Lower lobe of right lung (tissue), 2 donors: ENCODE measurements at places on chromosomes 2 and 18. TPM values are rescaled to one million over a fixed set of nuclear protein-coding genes. Genes with fewer than 3 reads are reported as not detected.

Gene LIMS4
- total RNA-seq, result 1.1 TPM

DNA sequence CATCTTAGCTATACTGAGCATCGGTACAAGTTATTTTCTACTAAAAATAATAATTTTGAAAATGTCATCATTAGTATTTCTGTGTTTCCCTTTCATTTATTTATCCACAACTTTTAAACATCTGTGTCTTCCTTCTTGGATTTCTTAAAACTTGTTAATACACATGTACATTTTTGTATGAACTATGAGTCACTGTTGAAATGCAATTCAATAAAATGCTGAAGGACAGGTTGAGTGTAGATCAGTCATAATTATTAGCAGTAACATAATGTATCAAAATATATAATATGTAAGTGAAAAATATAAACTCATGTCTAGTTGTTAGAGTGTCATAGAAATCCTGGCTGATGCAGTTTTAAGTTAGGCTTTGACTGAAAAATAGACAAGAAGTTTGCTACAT lies 115.9 kb downstream of the MEIS1 start:
- peaks cover 59% of the 10 kb centered on the region for H3K4me1 ChIP-seq
- no peak overlapping the region for H3K27ac ChIP-seq
- H3K27me3 ChIP-seq, result no peaks in the 10 kb centered on the region
- DNase-seq, result no peak
- no peaks in the 10 kb centered on the region for H3K36me3 ChIP-seq
- no peak overlapping the region for H3K4me3 ChIP-seq

DNA sequence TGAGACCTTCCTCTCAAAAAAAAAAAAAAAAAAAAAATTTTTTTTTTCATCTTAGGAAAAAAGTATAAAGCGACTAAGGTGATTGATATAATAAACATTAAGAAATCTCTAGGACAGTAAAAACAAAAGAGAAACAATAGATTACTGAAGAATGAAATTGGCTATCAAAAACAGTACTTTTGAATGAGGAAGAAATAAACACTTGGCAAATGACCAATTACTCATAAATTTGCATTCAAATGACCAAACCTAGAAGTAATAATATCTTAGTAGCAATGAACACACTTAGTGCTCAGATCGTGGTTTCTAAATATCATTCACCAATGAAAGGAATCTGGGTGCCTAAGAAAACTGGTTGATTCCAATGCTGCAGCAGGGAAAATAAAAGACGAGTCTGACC lies 10.3 kb upstream of the SCRN3 start:
- no peaks in the 10 kb centered on the region for H3K27me3 ChIP-seq
- no peaks in the 10 kb centered on the region for H3K4me1 ChIP-seq
- H3K4me3 ChIP-seq, result no peak overlapping the region

- H3K36me3 ChIP-seq, result no peaks in the 10 kb centered on the region
- H3K4me1 ChIP-seq, result no peaks in the 10 kb centered on the region
- no peak overlapping the region for H3K27ac ChIP-seq
- DNase-seq, result no peak
- H3K27me3 ChIP-seq, result peaks cover 4% of the 10 kb centered on the region
Measured at GRCh38 chr2:71060871-71061270, 7.6 kb upstream of the NAGK start.

GRCh38 chr2:240210198-240210965 lies 69.9 kb upstream of the OTOS start:
- H3K36me3 ChIP-seq, result no peaks in the 10 kb centered on the region
- H3K4me1 ChIP-seq, result no peaks in the 10 kb centered on the region
- no peak overlapping the region for H3K27ac ChIP-seq
- H3K27me3 ChIP-seq, result no peaks in the 10 kb centered on the region

Gene ACMSD
- total RNA-seq, result not detected

DNA sequence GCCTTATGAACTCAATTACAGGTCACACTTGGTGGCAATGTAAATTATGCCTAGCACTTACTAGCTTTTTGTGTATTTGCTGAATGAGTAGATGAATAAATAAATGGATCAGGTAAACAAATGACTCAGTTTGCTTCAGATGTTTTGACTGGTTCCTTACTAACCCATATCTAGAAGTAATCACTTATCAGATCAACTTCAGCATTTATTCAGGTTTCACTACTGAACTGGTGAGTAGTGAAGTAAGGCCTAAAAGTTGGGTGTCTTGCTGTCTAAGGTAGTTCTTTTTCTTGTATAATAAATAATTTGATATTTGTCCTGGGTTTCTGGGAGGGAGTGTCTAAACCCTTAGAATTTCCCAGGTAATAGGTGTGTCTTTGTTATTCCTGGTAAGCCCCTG lies 205.0 kb downstream of the UXS1 start:
- H3K4me3 ChIP-seq, result no peak overlapping the region
- no peak overlapping the region for H3K27ac ChIP-seq
- no peaks in the 10 kb centered on the region for H3K27me3 ChIP-seq
- no peaks in the 10 kb centered on the region for H3K36me3 ChIP-seq

Gene MYO1B
- total RNA-seq, result 123 TPM

- no peaks in the 10 kb centered on the region for H3K36me3 ChIP-seq
- peak overlapping the region; percentile 56 for H3K27ac ChIP-seq
- peaks cover 49% of the 10 kb centered on the region for H3K4me1 ChIP-seq
- no peaks in the 10 kb centered on the region for H3K27me3 ChIP-seq
- no peak for DNase-seq
Measured at GRCh38 chr2:224922142-224922727, 120.0 kb downstream of the DOCK10 start.

GRCh38 chr2:189858291-189858690 lies 74.0 kb downstream of the PMS1 start:
- H3K27me3 ChIP-seq, result no peaks in the 10 kb centered on the region
- H3K27ac ChIP-seq, result no peak overlapping the region
- DNase-seq, result no peak
- peaks cover 23% of the 10 kb centered on the region for H3K36me3 ChIP-seq

Gene MAB21L4
- 17.0 TPM for total RNA-seq

DNA sequence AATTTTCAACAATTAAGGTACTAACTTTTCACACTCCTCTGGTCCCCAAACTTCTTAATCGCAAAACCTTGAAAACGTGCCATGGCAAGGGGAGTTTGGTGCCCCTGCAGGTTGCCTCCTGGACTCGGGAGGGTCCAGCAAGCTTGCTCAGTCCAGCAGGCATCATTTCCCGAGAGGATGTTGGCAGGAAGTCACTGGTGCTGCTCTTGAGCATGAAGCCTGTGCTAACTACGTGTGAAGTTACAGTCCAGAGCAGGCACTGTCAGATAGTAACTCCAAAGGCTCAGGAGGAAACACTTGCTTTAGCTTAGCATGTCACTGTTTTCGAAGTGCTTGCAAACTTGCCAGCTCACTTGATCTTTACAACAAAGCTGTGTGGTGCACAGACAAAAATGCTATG lies 215.4 kb downstream of the MYCN start:
- no peaks in the 10 kb centered on the region for H3K4me1 ChIP-seq
- no peak overlapping the region for H3K27ac ChIP-seq
- no peaks in the 10 kb centered on the region for H3K36me3 ChIP-seq
- H3K27me3 ChIP-seq, result no peaks in the 10 kb centered on the region
- H3K4me3 ChIP-seq, result no peak overlapping the region

- no peak for DNase-seq
- H3K27me3 ChIP-seq, result no peaks in the 10 kb centered on the region
- H3K36me3 ChIP-seq, result no peaks in the 10 kb centered on the region
Measured at GRCh38 chr2:105784589-105784988, 39.9 kb downstream of the NCK2 start.

DNA sequence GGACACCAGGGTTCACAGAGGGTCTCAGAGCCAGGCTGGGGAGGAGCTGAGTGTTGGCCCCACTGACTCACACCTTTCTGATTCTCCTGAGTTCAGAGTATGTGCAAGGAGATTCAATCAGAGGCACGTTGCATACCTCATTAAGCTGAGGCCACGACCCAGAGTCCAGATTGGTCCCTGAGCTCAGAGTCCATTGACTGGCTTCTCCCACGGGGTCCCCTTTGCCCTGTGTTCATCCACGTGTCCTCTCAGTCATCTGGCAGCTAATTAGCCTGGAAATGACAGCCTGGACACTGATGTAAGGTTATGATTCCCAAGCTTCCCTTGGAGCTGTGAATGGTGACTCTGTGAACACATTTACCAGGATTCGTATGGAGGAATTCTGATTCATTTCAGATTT lies 267.2 kb downstream of the SH3BP4 start:
- no peak for DNase-seq
- no peaks in the 10 kb centered on the region for H3K36me3 ChIP-seq
- no peaks in the 10 kb centered on the region for H3K4me1 ChIP-seq
- H3K27ac ChIP-seq, result no peak overlapping the region
- H3K27me3 ChIP-seq, result no peaks in the 10 kb centered on the region

DNA sequence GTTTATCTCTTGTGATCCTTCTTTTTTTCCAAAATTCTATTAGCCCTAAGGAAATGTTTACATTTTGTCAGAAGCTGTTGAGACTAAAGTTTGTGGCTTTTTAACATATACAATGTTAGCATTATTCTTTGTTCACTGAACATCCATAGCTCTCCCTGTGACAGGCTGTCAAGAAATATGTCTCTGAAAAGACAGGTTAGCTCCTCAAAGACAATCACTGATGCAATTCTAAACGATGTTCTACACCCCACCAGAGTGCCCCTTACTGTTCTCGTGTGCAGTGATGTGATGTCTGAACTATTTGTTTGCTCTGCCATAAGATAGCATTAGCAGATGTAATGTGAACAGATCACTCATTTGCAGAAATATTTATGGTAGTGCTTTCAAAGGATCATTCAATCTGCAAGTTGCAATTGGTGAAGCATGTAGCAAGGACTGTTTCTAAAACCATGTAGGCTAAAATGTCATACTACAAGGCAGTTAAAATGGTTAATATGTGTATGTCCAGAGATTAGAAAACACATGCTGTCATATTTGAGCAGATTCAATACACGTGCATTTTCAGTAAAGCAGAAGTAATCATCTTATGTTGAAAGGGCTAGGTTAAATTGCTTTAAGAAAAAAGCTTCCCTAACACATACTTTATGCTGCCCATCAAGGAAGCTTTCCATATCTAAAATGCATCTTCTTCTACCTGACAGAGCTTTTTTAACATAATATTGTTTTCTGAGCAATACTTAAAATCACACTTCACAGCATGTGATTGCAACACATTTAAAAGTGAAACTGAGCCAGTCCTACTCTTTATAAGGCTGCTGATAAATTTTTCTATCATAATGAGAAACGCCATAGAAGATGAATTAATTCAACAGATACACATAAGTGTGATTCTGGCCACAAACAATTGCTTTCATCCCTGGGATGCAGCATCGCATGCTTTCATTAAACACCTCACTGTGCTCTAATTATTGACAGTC lies 285.7 kb upstream of the UBE2E3 start:
- no peaks in the 10 kb centered on the region for H3K36me3 ChIP-seq
- no peaks in the 10 kb centered on the region for H3K4me1 ChIP-seq
- H3K4me3 ChIP-seq, result no peak overlapping the region
- H3K27me3 ChIP-seq, result no peaks in the 10 kb centered on the region

Gene ANKRD23
- total RNA-seq, result 3.5 TPM

- no peaks in the 10 kb centered on the region for H3K4me1 ChIP-seq
- no peaks in the 10 kb centered on the region for H3K36me3 ChIP-seq
- DNase-seq, result no peak
- no peaks in the 10 kb centered on the region for H3K27me3 ChIP-seq
Measured at GRCh38 chr2:181317511-181317910, 139.7 kb upstream of the ITGA4 start.

Gene CRACDL
- total RNA-seq, result 17.8 TPM

Gene PMAIP1
- 1.6 TPM for total RNA-seq

DNA sequence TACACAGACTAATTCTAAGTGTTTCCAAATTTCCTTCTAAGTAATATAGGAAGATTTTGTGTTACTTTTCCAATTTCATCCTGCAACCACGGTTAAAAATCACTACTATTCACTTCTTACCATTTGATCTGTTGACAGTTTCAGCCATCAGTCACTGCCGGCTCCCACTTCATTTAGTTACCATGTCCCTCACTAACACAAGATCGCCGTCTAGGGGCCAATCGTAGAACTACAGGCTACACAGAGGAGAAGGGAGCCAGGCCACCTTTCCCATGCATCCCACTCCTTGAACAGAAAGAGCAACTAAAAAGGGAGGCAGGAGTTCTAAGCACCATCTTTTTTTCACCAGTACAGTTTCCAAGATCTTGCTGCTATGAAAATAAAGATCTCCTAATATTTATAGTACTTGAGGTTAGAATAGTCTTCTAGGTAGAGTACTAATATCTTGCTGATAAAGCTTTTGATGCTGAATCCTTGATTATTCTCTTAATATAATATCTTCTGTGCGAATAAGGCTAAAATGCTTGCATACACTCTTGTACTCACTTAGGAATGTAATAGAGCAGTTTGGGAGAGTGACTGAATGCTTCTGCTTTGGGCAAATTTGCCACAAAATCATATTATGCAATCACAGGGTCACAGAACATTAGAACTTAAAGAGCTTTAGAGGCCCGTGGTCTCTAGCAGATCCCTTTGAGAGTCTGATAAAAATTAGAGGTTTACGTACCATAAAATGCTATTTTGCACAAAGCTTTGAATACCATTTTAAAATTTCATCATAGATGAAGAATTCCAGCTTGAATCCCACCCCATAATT lies 39.5 kb upstream of the CYP1B1 start:
- peaks cover 38% of the 10 kb centered on the region for H3K4me1 ChIP-seq
- no peak overlapping the region for H3K4me3 ChIP-seq
- no peak overlapping the region for H3K27ac ChIP-seq
- no peaks in the 10 kb centered on the region for H3K27me3 ChIP-seq

DNA sequence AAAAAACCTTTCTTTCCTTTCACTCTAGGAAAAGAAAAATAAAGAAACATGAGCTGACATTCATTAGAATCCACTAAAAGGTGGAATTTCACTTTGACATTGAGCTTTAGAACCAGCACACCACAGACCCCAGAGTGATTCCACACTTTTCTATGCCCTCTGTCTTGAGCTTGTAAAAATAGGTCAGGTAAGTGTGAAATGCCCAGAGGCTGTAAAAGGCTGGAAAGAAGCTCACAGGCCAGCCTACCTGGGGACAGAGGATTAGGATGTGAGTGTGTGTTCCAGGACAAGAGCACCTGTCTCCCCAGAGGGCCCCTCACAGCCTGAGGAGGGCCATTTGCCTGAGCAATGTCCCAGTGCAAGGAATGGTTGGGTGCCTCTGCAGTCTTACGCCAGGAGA lies 56.3 kb upstream of the MYO3B start:
- H3K36me3 ChIP-seq, result no peaks in the 10 kb centered on the region
- H3K4me1 ChIP-seq, result no peaks in the 10 kb centered on the region
- no peak overlapping the region for H3K4me3 ChIP-seq
- H3K27me3 ChIP-seq, result no peaks in the 10 kb centered on the region
- H3K27ac ChIP-seq, result no peak overlapping the region

- H3K27ac ChIP-seq, result no peak overlapping the region
- no peaks in the 10 kb centered on the region for H3K36me3 ChIP-seq
- H3K4me3 ChIP-seq, result no peak overlapping the region
- H3K27me3 ChIP-seq, result peaks cover 80% of the 10 kb centered on the region
- H3K4me1 ChIP-seq, result no peaks in the 10 kb centered on the region
Measured at GRCh38 chr2:219530048-219530963, 13.3 kb downstream of the CHPF start.

- peaks cover 9% of the 10 kb centered on the region for H3K36me3 ChIP-seq
- H3K27me3 ChIP-seq, result no peaks in the 10 kb centered on the region
- no peak overlapping the region for H3K27ac ChIP-seq
Measured at GRCh38 chr2:200448455-200448854, 61.4 kb downstream of the KCTD18 start.
